ENCODE measurements at places on chromosomes 7 and 10.

GRCh38 chr10:94626476-94626875 is 57.1 kb upstream of the CYP2C18 start:
- no peak for DNase-seq

DNA sequence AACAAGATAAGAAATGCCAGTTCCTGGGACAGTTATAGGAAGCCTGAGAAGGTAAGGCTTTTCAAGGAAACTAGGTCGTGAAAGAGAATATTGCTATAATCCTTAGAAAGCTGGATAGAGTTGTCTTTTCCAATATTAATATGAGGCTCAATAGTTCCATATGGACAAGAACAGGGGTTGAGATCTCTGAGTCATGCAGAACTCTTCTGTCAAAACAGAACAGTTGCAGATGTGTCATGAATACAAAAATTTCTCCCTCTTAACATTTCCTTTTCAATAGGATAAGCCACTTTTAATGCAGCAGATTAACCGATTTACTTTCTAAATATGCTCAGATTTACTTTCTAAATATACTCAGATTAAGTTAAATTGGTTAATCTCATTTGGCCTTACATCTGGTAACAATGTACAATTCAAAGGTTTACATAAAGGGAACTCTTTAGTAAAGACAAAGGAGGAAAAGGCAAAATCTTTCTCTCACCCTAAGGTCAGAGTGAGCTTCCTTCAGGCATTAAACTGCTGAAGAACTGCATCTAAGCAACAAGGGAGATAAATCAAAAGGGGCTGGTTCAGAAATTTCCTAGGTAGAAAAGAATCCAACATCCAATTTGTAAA is 104.7 kb upstream of the PCDH15 start:
- DNase-seq, result no peak

DNA sequence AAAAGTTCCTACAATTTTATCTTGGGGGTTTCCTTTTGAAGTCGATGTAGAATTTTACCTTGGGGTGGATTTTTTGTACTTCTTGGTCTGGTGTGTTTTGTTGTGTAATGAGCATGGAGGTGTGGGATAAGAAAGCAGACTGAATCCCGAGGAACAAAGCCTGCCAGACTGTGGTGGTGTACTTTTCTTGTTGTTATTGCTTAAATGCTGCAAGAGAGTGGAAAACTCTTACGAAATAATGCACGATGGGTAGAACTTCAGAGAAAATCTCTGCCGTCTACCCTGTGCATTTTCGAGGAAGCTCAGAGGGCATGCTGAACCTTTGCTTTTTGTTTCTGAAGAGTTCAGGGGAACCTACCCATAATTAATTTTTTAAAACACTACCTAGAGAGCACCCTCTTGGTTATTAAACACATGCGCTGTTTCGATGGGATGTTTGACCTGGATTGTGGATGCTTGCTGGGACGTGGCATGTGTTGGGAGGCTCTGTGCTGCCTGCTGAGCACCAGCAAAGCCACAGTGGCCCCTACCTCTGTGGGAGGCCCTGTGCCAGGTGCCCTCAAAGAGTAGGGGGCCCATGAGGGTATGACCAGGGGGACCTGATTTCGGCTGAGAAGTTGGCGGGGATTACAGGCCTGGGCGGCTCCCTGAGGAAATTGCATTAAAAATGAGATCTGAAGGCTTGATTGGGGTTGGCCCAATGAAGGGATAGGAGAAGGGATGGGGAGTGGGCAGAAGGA is 94.1 kb downstream of the TCF7L2 start:
- no peak for DNase-seq

DNA sequence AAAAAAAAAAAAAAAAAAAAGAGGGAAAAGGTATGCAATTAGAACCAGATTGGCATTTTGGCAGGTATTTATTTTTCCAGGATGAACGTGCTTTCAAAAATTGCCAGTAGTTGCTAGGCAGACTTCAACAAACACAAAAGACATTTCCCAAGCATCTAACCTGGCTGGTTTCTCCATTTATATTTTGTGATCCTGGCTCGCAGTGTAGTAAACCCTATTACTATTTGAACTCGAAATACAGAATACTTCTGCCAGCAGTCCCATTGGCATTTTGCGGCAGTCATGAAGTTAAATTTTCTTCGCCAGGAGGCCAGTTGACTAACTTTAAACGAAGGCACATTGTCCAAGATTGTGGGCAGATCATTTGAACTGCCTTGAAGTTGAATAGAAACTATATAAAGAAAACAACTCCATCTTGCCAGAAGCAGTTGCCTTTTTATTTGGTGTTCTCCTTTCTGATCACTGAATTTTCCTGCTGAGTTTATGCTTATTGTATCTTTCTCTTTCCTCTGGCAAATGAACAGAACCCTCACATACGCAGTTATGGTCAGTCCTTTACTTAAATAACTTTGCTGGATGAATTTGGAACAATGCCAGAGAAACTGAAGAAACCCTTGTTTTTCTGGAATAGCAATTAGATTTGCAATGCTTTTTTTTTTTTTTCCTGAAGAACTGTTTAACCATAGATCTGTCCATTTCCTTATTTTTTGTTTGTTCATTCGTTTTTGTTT is 132.9 kb downstream of the BICC1 start:
- no peak for DNase-seq

- no peak for DNase-seq
These were observed 692.6 kb downstream of the SUGCT start for GRCh38 chr7:40827222-40828085.

DNA sequence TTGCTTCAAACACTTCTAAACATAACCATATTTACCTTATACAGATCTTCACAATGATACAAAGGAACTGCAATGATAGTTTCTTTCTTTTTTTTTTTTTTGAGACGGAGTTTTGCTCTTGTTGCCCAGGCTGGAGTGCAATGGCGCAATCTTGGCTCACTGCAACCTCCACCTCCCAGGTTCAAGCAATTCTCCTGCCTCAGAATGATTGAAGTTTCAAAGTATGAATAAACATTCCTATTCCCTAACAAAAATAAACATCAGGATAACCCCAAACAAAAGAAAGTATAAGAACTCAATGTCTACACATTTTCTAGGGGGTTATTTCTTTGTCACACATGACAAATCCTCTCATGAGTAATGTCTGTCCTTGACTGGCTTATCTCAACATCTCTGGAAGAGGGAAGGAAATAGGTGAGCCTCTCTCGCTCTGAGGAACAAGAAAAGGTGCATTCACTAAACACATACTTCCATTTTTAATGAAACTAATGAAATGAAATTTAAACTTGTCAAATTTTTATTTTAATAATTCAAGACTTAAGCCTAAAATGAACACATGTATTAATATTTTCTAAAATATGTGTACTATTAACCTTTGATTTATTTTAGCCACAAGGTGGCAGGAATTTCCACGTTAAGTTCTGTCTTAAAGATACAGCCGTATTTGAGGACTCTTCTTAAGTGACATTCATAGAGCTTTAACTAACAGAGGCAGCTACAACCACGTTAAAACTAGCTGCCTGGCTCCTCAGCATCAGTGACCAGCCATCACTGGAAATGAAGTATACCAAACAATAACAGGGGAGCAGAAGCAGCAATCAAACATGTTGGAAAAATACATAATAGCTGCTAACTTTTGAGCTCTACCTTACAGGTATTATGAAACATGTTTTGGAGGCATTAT is 58.3 kb downstream of the MALSU1 start:
- DNase-seq, result no peak

DNA sequence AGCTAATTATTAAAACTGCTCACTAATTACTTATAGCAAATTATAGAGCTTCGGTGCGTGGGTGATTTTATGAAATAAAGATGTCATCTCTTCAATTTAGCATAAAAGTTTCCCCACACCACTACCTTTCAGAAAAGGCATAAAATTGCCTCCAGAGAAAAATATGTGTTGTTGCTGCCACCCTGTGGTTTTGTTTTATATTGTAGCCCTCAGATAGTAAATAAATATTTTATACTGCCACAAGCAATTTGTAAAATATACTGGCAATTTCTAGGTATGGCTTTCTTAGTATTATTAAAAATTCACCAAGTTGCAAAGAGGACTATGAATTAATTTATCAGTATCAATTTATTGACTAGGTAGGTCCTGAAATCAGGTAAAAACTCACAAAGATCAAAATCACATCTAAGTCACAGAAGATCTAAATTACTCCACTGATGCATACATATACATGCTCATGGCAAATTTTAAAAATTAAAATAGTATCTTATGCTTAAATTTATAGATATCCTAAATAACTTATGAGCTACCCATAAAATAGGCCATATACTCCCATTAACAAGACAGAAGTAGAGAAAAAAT is 26.5 kb downstream of the ASNS start:
- DNase-seq, result no peak

DNA sequence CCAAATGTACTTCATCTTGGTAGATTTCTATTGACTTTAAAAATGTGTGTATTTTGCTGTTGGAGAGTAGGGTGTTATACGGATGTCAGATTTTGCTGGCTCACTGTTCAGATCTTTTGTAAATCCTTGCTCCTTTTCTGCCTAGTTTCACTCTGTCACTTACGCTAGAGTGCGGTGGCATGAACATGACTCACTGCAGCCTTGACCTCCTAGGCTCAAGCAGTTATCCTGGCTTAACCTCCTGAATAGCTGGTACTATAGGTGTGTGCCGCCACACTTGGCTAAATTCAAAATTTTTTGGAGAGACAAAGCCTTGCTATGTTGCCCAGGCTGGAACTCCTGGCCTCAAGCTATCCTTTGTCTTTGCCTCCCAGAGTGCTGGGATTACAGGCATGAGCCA is 29.4 kb downstream of the BMS1 start:
- DNase-seq, result no peak

GRCh38 chr7:113202284-113202683 is 83.9 kb upstream of the SMIM30 start:
- DNase-seq, result no peak

DNA sequence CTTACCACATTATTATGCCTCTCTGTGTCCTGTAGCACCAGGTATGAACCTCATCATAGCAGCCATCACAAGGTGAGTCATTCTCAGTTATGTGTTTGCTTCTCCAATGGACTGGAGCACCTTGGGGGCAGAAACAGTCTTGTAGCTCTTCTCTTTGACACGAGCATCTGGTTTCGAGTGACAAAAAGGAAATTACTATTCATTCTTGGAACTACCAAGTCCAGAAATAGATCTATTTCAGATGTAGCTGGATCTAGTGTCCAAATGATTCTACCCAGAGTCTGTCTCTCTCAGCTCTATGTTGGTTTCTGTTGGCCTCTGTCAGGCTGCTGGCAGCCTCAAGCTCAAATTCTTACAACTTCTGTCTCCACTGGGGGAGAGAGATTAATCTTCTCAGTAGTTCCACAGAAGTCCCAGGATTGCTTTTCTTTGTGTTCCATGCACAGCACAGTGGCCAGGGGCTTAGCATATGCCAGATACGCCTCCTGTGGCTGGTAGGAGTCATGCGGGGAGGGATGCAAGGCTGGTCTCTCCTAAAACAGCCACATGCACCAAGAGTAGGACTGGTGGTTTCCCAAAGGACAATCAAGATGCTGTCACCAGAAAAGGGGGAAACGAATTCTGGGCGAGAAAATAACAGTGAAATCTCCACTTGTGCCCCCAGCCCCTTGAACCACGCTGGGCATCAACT is 37.2 kb upstream of the PAPSS2 start:
- no peak for DNase-seq

- no peak for DNase-seq
These were observed 526.2 kb upstream of the ADARB2 start for GRCh38 chr10:2263561-2263960.

DNA sequence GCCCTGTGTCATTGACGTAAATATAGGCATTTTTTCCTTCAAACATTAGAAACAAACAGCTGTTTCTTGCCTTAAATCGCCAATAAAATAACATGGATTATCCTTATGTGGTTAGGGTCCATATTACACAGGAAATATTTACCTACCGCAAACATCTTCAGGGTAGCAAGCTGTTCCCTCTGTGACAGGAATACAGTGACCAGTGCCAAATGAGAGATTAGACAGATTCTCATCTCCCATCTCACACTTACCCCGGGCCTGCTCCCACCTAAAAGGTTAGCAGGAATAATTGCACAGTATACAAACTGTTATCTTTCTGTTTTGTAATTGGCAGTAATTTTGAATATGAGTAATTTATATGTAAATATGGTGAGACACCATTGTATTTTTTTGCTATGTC is 16.5 kb downstream of the MKI67 start:
- DNase-seq, result no peak

DNA sequence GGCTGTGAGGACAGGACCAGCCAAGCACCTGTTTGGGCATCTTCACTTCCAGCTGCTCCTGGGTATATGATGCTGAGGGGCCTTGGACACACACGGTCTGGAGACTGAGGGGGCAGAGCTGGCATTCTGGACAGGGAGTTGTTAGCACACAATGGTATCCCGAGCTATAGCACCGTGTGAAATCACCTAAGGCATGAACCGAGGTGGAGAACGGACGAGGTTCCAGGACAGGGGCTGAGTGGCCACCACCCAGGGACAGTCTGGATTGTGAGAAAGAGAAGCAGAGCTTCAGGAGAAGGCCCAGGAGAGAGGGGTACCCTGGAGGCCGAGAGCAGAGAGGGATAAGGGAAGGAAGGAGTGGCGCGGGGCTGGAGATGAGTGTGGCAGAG is 571.8 kb downstream of the TCERG1L start:
- no peak for DNase-seq

- DNase-seq, result no peak
These were observed 55.4 kb upstream of the DNAJB6 start for GRCh38 chr7:157281221-157281998.

GRCh38 chr7:34107276-34107675 is 201.9 kb downstream of the BMPER start:
- no peak for DNase-seq

DNA sequence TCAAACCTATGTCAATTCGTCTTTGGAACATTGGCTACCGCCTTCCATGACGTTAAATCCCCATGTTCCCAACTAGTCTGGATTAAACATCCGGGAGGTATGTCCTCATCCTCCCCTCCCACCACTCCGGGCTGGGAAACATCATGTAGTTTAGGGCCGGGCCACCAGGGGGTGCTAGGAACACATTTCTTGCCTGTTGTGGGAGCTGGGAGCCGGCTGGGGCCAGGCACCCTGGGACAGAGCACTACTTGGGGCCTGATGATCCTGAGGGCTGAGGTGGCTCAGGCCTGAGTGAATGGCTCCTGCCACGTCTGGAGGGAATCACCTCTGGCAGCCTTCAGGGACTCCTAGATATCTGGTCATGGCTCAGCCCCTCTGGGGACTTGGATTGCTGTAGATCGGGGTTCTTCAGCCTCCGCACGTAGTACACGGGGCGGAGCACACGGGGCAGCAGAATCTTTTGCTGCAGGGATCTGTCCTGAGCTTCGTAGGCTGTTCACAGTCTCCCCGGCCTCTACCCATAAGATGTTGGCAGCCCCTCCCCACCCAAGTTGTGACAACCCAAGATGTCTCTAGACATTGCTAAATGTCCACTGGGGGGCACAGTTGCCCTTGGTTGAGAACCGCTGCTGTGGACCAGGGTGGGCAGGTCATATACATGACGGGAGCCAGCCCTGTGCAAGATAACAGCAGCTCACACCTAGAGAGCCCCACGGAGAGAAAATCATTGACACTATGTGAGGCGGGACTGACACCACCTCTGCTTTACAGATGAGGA is 141.2 kb upstream of the ZNF716 start:
- DNase-seq, result peak; percentile 15
